Sciatic nerve (tissue), 2 donors: ENCODE measurements at places on chromosomes 11 and 22. TPM values are rescaled to one million over a fixed set of nuclear protein-coding genes. Genes with fewer than 3 reads are reported as not detected.

Gene LSP1
- total RNA-seq, result 89.6 TPM

Gene GLB1L3
- not detected for total RNA-seq

- no peak for DNase-seq
Observed at GRCh38 chr11:48107188-48107704, 109.4 kb upstream of the OR4B1 start.

Gene MMP8
- 2.3 TPM for total RNA-seq

DNA sequence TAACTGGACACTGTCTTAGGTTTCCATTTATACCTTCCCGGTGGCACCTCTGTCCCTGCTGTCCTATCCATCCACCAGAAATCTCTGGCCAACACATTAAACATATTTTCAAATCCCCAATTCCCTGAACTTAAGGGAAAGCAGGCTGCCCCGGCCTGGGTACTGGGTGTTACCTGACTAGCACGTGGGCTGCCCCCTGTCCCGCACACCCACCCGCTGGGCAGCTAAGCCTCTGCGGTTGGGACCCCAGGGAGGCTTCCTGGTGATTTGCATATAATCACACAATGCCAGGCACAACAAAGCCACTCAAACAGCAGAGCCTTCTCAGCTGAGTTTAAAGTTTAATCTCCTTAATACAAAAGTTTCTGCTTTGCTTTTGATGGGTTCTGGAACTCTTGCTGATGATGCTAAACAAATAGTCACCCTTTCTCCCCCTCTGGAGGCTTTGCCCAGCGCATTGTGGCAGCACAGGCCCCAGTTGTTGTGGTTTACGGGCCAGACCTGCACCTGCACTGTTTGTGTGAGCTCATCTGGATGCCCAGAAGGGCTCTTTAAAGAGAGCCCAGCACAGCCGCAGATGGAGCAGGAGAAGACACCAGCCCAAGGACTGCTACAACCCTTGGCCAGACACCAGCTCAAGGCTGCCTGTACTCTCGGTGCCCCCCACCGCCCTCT lies 59.9 kb upstream of the POU2AF1 start:
- no peak for DNase-seq

- DNase-seq, result no peak
Observed at GRCh38 chr11:8389029-8389996, 125.6 kb upstream of the LMO1 start.
